DMS79 (cell line): ENCODE measurements at places on chromosomes 1 and 21.

DNA sequence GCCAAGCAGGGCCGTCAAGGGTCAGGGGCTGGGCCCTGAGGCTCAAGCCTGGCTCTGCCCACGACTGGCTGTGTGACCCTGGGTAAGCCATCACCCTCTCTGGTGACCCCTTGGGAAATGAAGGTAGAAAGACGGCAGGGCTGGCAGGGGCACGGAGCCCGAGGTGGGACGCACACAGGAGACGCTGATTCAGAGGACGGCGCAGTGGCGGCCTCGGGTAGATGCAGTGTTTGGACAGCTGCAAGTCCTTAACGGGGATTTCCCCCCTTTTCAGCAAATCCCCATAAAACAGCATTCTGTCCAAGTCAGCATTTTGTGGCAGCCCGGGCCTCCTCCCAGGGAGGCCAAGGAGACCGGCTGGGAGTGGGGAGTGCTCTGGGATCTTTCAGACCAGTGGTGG, 16.7 kb downstream of the COL8A2 start:
- no peak for DNase-seq

DNA sequence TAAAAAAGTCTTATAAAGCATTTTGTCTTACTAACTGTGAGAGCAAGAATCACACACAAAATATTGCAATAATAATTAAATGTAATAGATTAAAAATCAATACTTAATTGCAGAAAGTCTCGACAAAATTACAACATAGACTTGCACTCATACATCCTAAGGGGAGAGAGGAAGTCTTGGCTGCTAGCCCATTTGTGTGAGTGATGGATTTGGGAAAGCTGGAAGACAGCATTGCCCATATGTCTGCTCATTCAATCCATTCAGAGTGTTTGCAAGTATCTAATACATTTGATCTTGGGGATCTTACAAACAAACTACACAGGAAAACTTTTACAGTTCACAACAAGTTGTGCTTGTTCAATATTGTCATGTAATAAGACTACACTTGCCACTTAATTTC, 140.5 kb downstream of the COL11A1 start:
- DNase-seq, result no peak

DNA sequence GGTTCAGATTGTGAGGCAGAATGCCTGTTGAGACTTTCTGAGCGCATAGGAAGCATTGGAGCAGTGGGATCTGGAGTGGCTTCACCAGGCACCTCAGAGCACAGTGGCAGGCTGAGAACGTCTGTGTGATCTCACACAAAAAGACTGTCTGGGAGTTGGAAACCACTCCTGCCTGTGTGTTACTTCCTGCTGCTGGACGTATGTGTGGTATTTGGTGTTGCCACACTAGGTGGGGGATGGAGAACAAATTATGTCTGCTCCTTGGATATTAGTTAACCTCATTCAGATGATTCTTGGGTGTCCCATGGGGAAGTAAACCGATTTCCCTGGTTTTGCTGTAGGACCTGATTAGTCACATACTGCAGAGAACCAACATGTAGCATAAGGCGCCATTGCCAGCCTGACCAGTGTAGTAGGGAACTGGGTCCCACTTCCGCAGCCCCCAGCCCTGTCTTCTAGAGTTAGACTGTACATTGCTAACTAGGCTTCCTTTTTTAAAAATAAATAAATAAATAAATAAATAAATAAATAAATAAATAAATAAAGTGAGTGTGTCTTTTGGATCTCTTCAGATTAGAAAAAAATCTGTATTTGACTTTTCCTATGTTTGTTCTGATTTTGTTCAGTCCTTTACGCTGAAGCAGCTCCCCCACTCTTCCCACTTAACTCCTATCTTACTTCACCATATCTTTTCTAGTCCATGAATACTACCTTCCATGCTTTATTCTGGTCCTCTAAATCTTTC, 26.9 kb downstream of the UCK2 start:
- no peak for DNase-seq

- no peak for DNase-seq
These were observed 141.1 kb upstream of the IRF2BP2 start for GRCh38 chr1:234750922-234751627.

GRCh38 chr1:82919837-82920236, 1079.1 kb downstream of the TTLL7 start:
- no peak for DNase-seq

DNA sequence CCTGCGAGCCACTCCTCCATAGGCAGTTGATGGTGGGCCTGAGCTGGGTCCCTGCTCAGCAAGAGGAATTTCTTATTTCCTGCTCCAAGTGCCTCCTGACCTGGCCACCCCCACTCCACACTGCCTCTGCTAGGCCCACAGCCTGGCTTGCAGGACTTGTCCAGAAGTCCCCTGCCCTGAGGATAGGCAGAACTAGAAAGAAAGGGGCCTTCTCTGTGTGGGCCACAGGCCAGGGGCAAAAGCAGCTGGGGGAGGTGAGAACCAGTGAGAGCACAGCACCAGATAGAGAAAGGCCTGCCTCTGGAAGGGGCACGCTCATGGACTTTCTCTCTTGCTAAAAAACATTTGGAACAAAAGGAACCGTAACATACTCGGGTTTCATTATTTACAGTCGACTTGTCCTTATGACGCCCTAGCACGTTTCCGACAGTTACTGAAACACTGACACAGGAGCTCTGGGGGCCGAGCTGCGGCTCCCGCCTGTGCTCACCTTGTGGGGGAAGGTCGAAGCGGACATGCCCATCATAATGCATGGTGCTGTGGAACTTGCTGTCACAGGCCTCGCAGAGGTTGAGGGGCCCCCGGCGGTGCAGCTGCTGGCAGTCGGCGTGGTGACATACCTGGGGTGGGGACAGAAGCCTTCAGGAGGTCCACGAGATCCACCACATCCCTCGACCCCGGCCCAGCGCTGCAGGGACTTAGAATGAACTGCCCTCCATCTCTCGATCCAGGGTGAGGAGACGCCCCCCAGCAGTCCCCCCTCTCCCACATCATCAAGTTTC, 11.3 kb upstream of the TNFRSF25 start:
- no peak for DNase-seq

GRCh38 chr1:89941110-89941766, 53.7 kb upstream of the ZNF326 start:
- DNase-seq, result peak; percentile 43

GRCh38 chr21:17416139-17416538, 96.7 kb upstream of the CXADR start:
- DNase-seq, result no peak
